Stimulated activated CD4-positive, alpha-beta T cell treated with anti-CD3 and anti-CD28 coated beads, Interleukin-1b, Interleukin-23, amount 100 ng/mL, for 1 hour (primary cell): ENCODE measurements at places on chromosomes 7 and 10.

GRCh38 chr7:73569042-73569608 lies 9.3 kb downstream of the TBL2 start:
- DNase-seq: no peak

DNA sequence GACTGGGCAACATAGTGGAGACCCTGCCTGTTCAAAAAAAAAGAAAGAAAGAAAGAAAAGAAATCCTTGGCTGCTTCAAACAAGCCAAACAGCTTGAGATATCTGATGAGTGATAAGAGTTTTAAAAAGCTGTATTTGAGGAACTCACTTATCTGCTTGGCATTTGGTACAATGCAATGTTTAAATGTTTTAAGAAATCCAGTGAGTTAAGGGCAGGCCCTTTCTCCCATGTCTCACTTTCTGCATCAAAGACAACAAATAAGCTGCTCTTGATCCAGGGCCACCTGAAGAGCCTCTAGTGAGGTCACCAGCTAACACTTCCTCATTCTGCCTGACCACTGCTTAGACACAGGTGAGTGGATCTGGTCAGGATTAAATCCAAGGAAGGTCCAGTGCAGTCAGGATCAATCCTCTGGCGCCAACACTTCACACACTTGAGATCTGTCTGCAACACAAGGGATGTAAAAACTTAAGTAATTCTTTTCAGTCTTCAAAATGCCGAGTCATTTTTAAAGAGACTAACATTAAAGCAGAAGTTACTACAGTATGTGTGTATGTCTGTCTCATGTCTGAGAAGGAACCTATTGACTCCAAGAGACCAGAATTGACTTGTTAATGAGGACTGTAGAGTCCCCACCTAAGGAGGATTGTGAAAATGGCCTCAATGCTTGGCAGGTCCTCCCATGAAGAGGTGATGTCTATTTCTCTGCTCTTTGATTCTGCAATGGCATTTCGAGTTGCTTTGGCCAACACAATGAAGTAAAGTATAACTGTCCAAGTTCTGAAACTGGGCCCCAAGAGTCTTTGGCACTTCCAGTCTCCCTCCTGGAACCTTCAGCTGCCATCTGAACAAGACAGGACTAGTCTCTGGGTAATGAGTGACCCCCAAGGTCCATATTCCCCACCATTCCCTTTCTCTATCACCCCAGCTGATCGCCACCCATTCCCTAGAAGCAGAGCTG lies 43.1 kb downstream of the CREB3L2 start:
- no peak for DNase-seq

- no peak for DNase-seq
Observed at GRCh38 chr7:30186725-30187124, 51.9 kb downstream of the MTURN start.

DNA sequence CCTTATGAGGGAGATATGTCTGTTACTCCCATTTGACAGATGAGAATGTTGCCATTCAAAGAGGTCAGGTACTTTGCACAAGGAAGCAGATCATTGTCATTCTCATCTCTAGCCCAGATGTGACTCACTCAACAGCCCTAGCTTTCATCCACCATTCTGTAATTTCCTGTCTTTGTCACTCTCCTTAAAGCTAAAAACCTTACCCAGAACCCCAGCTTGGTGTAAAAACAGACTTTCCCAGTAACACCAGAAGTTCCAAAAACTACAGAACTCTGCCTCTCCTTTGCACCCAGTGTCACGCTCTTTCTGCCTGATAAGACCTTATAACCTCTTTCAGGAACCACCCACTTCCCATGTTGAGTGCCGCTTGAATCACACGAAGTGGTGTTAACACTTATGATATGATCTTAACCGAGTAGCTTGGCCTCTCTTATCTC lies 89.1 kb upstream of the SP4 start:
- DNase-seq: no peak

DNA sequence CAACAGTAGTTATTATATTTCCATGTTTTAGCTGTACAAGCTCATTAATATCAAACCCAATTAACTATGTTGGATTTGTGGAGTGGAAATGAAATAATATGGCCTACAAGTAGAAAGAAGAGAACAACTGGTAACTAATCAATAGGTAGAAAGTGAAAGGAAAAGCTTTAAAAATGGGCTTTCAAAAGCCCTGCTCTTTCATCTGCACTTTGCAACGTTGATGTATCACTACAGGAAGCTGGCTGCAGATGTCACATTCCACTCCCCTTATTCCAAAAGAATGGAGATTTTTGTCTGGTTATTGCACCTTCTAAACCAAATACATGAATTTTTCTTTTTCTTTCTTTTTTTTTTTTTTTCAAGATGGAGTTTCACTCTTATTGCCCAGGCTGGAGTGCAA lies 11.7 kb upstream of the MKI67 start:
- no peak for DNase-seq
